CD8-positive, alpha-beta memory T cell (primary cell): ENCODE measurements at places on chromosomes 12 and 14.

- H3K36me3 ChIP-seq, result no peaks in the 10 kb centered on the region
- no peaks in the 10 kb centered on the region for H3K27me3 ChIP-seq
- no peak overlapping the region for H3K27ac ChIP-seq
- no peak for DNase-seq
- no peak overlapping the region for H3K4me3 ChIP-seq
- no peaks in the 10 kb centered on the region for H3K4me1 ChIP-seq
These were observed 5.1 kb upstream of the NOVA1 start for GRCh38 chr14:26602902-26603301.

- H3K27ac ChIP-seq, result no peak overlapping the region
- no peaks in the 10 kb centered on the region for H3K27me3 ChIP-seq
- DNase-seq, result no peak
- H3K36me3 ChIP-seq, result no peaks in the 10 kb centered on the region
- peaks cover 55% of the 10 kb centered on the region for H3K4me1 ChIP-seq
These were observed 25.8 kb downstream of the PLEKHG3 start for GRCh38 chr14:64730061-64730440.

DNA sequence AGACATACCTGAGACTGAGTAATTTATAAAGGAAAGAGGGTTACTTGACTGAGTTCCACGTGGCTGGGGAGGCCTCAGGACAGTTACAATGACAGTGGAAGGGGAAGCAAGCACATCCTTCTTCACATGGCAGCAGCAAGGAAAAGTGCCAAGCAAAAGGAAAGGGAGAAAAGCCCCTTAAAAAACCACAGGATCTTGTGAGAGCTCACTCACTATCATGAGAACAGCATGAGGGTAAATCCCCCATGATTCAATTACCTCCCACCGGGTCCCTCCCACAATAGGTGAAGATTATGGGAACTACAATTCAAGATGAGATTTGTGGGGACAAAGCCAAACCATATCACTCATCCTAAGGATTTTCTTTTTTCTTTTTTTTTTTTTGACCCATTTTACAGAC is 177.8 kb upstream of the EEA1 start:
- no peak overlapping the region for H3K4me3 ChIP-seq
- no peak overlapping the region for H3K27ac ChIP-seq
- no peaks in the 10 kb centered on the region for H3K4me1 ChIP-seq
- DNase-seq, result no peak

DNA sequence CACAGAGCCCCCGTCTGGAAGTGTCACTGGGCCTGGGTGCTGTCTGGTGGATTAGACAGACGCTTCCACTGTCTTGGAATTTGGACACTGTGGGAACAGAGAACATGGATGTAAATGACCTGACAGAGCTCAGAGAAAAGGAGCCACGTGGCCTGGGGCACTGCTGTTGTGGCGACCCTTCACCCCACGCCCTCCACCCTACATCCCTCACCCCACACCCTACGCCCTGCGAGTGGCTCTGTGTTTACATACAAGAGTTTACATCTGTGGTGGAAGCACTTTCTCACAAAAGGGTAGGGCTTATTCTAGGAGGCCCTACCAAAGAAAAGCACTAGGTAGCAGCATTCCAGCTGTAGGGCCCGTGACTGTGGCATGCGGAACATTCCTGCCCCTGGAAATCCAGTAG is 47.7 kb downstream of the B4GALNT3 start:
- DNase-seq, result no peak
- H3K27me3 ChIP-seq, result no peaks in the 10 kb centered on the region
- H3K36me3 ChIP-seq, result no peaks in the 10 kb centered on the region
- no peak overlapping the region for H3K27ac ChIP-seq
- no peak overlapping the region for H3K4me3 ChIP-seq

GRCh38 chr12:92164712-92165111 is 19.1 kb upstream of the BTG1 start:
- peaks cover 25% of the 10 kb centered on the region for H3K4me1 ChIP-seq
- H3K36me3 ChIP-seq, result no peaks in the 10 kb centered on the region
- no peak for DNase-seq
- H3K27me3 ChIP-seq, result no peaks in the 10 kb centered on the region
- no peak overlapping the region for H3K4me3 ChIP-seq
- H3K27ac ChIP-seq, result no peak overlapping the region

DNA sequence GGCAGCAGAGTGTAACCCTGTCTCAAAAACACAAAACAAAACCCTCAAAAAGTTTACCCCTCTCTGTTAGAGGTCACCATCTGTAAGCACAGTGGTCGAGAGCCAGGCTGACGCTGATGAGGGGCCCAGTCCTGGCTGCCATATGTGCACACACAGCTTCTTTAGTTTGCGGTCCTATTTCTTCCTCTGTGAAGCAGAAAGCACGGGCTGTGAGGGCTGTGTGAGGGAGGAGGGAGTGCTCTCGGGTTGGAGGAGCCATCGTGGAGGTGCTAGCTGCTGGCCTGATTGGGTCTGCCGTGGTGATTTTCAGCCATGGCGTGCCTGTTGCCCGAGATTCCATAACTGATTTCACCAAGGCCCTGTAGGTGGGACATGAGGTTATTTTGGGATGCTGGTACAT is 3.5 kb downstream of the ULK1 start:
- no peaks in the 10 kb centered on the region for H3K36me3 ChIP-seq
- no peaks in the 10 kb centered on the region for H3K27me3 ChIP-seq
- no peak overlapping the region for H3K4me3 ChIP-seq
- H3K27ac ChIP-seq, result no peak overlapping the region
- DNase-seq, result no peak
- peaks cover 16% of the 10 kb centered on the region for H3K4me1 ChIP-seq

- no peaks in the 10 kb centered on the region for H3K27me3 ChIP-seq
- H3K4me1 ChIP-seq, result peaks cover 92% of the 10 kb centered on the region
- DNase-seq, result no peak
- H3K36me3 ChIP-seq, result no peaks in the 10 kb centered on the region
- no peak overlapping the region for H3K4me3 ChIP-seq
These were observed 9.4 kb downstream of the USP15 start for GRCh38 chr12:62269464-62270228.

GRCh38 chr12:32155961-32156529 is 49.4 kb downstream of the BICD1 start:
- H3K27me3 ChIP-seq, result no peaks in the 10 kb centered on the region
- H3K36me3 ChIP-seq, result no peaks in the 10 kb centered on the region
- H3K27ac ChIP-seq, result no peak overlapping the region
- H3K4me1 ChIP-seq, result no peaks in the 10 kb centered on the region
- no peak for DNase-seq
- no peak overlapping the region for H3K4me3 ChIP-seq

GRCh38 chr14:92850492-92850891 is 56.4 kb downstream of the GOLGA5 start:
- H3K4me1 ChIP-seq, result peaks cover 43% of the 10 kb centered on the region
- no peaks in the 10 kb centered on the region for H3K27me3 ChIP-seq
- H3K36me3 ChIP-seq, result no peaks in the 10 kb centered on the region
- no peak overlapping the region for H3K4me3 ChIP-seq
- no peak overlapping the region for H3K27ac ChIP-seq
- DNase-seq, result no peak

- no peaks in the 10 kb centered on the region for H3K36me3 ChIP-seq
- DNase-seq, result no peak
- no peak overlapping the region for H3K4me3 ChIP-seq
- H3K4me1 ChIP-seq, result peaks cover 89% of the 10 kb centered on the region
- no peaks in the 10 kb centered on the region for H3K27me3 ChIP-seq
These were observed 7.3 kb downstream of the USP15 start for GRCh38 chr12:62267480-62267879.

GRCh38 chr14:33206981-33207380 is 268.3 kb downstream of the NPAS3 start:
- no peak overlapping the region for H3K27ac ChIP-seq
- no peaks in the 10 kb centered on the region for H3K4me1 ChIP-seq
- no peak overlapping the region for H3K4me3 ChIP-seq

DNA sequence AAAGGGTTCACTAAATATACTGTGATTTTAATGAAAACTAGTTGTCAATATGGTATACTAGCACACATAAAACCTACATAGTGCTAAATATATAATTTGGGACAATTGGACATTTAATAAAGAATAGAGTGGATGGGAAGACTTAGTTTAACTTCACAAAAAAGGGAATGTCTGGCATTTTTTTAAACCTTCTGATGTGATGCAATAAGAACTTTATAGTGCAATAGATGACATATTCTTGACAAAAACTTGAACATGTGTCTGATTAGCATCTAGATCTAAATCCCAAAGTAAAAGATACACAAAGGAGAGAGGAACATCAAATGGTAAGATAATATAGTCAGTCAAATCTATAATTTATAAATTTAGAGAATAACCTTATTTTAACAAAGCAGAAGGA is 488.3 kb upstream of the SYT1 start:
- H3K4me1 ChIP-seq, result no peaks in the 10 kb centered on the region
- H3K4me3 ChIP-seq, result no peak overlapping the region
- no peaks in the 10 kb centered on the region for H3K27me3 ChIP-seq
- H3K36me3 ChIP-seq, result no peaks in the 10 kb centered on the region
- no peak for DNase-seq

GRCh38 chr12:26659930-26660329 is 173.1 kb downstream of the ITPR2 start:
- no peak overlapping the region for H3K27ac ChIP-seq
- H3K4me1 ChIP-seq, result no peaks in the 10 kb centered on the region
- H3K36me3 ChIP-seq, result peaks cover 18% of the 10 kb centered on the region
- H3K4me3 ChIP-seq, result no peak overlapping the region
- no peaks in the 10 kb centered on the region for H3K27me3 ChIP-seq

GRCh38 chr12:25052196-25052913 is 103.5 kb upstream of the BCAT1 start:
- H3K27me3 ChIP-seq, result no peaks in the 10 kb centered on the region
- H3K4me3 ChIP-seq, result peak overlapping the region; percentile 64
- peaks cover 38% of the 10 kb centered on the region for H3K4me1 ChIP-seq
- H3K36me3 ChIP-seq, result no peaks in the 10 kb centered on the region
- peak; percentile 27 for DNase-seq

DNA sequence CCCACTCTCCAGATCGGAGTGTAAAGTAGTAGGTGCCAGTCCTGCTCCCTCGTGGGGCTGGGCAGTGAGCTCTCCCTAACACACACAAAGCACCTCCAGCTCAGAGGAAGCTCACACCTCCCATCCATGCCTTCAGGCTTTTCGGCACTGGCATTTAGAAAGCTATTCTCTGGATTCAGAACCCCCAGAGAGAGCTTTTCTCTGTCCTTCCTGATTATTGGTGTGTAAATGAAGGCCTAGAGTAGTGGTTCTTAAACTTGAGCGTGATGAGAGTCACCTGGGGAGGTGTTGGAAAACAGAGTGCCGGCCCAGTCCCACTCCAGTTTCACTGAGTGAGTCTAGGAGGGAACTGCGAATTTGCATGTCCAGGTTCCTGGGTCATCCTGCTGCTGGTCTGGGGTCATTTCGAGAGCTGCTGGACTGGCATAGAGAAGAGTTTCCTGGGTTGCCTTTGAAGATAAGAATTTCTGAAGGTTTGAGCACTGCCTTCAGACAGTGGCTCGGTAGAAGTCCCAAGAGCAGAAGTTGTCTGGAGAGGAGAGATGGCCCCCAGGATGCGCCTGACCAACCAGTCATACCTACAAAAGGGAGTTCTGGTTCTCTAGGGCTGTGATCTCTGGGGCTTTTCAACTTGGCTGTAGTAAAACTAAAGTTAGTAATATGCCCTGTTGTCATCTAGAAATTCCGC is 15.1 kb downstream of the CD9 start:
- no peaks in the 10 kb centered on the region for H3K27me3 ChIP-seq
- H3K36me3 ChIP-seq, result no peaks in the 10 kb centered on the region
- no peaks in the 10 kb centered on the region for H3K4me1 ChIP-seq
- no peak for DNase-seq

- no peak overlapping the region for H3K27ac ChIP-seq
- DNase-seq, result no peak
- peaks cover 3% of the 10 kb centered on the region for H3K27me3 ChIP-seq
- no peaks in the 10 kb centered on the region for H3K36me3 ChIP-seq
- H3K4me1 ChIP-seq, result peaks cover 9% of the 10 kb centered on the region
These were observed 4.3 kb upstream of the LRTM2 start for GRCh38 chr12:1815814-1816729.
